ENCODE measurements at places on chromosomes 5 and 9.

DNA sequence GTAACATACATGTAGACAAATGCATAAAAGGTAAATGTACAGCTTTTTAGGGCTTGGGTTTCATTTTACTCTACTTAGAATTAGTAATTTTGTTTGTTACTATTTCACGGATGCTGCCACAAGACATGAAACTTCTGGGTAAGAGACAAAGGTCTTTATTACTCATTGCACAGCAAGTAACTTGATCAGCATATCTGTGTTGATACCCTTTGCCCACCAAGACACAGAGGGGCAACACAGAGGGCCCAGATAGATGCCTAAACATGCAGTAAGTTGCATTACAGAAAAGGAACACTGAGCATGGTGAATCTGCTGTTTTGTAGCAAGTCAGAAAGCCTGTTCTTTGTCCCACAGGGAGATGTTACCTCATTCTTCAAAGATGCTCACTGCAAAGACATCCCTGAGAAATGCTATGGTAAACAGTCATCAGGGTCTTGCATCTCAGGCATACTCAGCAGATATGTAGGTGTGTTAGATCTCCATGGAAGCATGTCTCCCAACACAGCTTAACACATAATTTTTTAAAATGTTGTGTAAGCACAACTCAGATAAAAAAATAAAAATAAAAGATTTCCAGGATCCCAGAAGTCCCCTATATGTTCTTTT, 10.3 kb downstream of the ITGA2 start:
- DNase-seq, result no peak

DNA sequence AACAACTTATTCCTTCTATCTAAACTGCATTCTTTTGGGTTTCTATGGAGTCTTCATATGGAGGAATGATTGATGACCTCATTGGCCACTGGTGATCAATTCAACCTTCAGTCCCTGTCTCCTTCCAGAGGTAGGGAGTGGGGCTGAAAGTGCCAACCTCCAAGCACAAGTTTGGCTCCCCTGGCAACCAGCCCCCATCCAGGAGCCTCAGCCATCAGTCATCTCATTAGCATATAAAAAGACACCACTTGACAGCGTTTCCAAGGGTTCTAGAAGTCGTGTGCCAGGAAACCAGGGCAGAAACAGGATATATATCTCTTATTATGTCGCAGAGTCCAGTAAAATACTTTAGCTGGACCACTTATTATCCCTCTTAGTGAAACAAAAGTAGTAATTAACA, 9.8 kb downstream of the SLC31A2 start:
- no peak for DNase-seq

GRCh38 chr9:93387791-93388190, 63.7 kb upstream of the FAM120A start:
- no peak for DNase-seq

DNA sequence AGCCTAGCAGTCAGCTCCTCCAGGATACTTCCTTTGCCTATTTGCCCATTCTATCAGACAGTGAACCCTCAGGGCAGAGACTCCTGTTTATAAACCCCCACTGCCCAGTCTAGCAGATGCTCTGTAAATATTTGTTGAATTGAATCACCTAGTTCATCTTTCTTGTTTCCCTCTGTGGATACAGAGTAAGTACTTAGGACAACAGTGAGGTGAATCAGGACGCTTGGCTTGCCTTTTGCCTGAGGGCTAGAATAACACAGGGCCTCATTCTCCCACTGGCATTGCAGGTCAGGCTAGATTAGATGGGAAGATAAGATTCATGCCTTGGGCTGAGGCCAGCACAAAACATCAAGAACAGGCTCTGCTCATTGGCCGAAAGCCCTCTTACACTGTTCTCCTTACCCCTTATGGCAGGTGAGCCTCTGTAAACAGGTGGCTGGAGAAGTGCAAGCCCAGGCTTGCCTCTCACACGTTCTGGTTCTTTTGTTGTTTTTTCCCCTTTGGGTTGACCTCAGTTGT, 22.2 kb downstream of the TNFSF8 start:
- no peak for DNase-seq

- no peak for DNase-seq
Observed at GRCh38 chr5:115360046-115360685, 63.7 kb upstream of the CCDC112 start.

GRCh38 chr5:158384535-158385481, 525.9 kb upstream of the CLINT1 start:
- DNase-seq, result no peak

DNA sequence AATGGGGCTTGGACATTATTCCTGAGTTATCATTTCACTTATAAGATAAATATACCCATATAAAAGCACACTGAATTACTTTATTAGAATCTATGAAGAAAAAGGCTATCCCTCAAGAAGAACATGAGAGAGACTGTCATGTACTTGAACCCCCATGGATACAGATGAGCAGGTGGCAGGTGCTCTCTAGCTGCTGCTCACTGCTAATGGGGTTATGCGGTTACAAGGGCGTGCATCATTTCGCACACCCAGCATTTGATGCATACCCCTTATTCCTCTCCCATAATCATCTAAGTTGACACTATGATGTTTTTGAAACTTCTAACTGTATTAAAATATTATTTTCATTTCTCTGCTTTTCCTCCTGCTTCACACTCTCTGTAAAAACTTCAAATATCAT, 16.4 kb downstream of the ITK start:
- no peak for DNase-seq

- DNase-seq, result no peak
Observed at GRCh38 chr5:140044041-140044440, 942 bp upstream of the NRG2 start.

DNA sequence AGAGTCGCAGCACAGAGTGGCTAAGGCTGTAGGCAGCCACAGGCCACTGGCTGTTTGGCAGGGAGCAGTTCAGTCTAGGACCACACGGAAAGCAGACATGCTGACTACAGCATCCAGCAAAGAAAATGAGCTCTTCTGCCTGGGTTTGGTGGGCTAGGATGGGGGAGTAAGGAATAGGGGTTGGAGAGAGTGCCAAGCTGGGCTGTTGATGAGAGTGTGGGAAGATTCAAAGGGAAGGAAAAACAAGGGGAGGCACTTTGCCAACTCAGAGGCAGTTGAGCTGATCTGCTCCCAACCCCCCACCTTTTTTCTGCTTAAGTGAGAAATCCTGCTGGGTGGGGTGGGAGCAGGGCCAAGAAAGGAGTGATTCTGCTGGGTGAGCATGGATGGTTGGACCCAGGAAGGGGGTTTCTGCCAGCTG, 35.9 kb downstream of the SVEP1 start:
- no peak for DNase-seq

DNA sequence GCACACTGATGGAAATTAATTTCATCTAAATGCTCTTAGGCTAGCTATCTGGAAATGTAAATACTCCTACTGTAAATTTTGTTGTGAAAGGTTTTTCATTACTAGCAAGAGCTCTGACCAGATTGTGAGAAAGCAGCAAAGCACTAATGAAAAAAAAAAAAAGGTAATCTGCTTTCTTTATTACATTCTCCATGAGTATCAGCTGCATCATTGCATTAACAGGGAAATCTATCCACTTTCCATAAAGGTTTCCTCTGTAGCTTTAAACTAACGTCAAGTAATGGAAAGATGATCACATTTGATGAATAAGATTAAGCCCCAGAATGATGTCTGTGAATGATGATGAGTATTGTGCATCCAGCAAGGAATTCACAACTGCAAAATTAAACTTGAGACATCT, 790.6 kb upstream of the TYRP1 start:
- no peak for DNase-seq

- no peak for DNase-seq
Observed at GRCh38 chr9:35918780-35919179, 9.5 kb downstream of the SPAAR start.

DNA sequence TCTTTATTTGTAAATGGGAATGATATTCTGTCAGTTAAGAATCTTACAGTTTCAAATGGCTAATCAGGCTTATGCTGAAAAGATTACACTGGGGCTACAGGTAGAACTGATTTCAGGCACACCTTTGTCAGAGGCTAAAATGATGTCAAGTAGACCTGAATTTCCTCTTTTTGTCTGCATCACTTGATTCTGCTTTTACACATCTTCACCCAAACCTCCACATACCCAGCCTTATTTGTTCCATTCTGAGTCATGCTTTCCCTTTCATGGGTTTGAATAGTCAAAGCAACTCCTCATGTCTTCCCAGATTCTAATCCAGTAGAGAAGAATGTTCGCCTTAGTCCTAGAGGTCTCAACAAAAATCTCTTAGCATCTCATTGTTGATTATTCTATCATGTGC, 156.4 kb downstream of the CWC27 start:
- no peak for DNase-seq

DNA sequence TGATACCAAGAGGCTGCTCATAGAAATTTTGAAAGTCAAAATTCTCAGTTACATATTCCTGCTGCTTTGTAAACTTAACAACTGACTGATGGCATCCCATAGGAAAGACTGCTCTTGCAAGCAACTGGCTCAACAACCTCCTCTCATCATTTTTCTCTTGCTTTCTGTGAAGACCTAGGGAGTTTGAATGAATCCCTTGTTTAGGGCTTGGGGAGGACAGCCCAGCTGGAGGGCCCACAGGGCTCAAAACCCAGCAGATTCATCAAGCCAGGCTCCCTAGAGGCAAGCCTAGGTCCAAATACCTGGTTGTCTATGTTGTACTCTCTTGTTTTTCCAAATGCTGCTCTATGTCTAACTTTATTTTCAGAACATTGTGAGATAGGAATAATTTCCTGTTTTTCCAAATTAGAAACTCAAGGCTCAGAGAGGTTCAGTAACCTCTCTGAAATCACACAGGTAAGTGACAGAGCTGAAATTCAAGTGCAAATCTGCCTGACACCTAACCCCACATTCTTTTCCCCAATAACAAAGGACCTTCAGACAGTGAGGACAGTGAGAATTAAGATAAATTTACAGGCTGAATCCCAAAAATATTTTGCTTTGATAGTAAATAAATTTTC, 558.9 kb upstream of the KLF4 start:
- DNase-seq, result no peak

GRCh38 chr5:1322036-1322900, 22.6 kb downstream of the CLPTM1L start:
- DNase-seq, result no peak

- no peak for DNase-seq
Observed at GRCh38 chr9:7921545-7922197, 122.1 kb upstream of the DMAC1 start.

- no peak for DNase-seq
Observed at GRCh38 chr9:137276473-137277328, 825 bp upstream of the TOR4A start.

DNA sequence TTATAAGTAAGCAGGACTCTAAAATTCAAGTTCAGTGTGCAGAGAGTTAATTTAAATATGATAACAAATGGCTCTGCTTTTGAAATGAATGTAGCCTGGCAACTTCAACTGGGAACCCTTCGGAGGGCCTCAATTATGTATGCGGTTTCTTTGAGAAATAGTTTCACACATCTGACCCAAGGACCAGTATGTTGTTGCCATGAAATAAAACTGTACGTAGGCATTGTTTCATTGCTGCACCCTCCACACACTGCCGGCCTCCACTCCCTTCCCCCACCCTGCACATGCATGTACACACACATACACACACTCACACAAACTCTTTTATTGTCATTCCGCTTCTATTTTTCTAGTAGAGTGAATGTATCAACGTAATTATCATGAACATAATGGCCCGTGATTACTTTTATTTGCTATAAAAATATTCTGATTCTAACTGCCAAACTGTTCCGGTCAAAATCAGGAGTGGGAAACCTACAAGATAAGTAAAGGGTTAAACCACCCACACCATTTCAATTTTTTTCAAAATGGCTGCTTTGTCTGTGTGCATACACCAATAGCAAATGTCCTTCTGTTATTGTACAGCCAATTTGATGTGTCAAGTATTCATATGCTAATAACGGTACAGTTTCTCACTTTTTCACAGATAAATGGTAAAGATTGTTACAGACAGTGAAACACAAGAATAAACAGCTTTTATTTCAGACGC, 215.5 kb upstream of the TMEM161B start:
- DNase-seq, result no peak

DNA sequence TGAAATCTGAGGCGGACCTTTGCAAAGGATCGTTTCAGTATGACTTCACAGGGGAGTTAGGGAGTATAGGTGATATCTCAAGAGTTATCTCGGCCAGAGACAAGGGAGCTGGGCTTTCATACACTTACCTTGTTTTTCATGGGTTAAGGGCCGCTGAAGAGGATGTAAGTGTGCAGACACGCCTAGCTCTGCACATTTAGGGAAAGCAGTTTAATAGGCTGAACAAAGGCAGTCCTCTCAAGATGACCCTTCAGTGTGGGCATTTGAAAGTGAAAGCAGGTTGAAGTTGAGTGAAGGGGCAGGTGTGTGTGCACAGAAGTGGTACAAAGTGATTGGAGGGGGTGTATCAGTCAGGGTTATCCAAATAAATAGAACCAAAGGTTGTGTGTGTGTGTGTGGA, 33.1 kb upstream of the PRXL2C start:
- DNase-seq, result no peak

DNA sequence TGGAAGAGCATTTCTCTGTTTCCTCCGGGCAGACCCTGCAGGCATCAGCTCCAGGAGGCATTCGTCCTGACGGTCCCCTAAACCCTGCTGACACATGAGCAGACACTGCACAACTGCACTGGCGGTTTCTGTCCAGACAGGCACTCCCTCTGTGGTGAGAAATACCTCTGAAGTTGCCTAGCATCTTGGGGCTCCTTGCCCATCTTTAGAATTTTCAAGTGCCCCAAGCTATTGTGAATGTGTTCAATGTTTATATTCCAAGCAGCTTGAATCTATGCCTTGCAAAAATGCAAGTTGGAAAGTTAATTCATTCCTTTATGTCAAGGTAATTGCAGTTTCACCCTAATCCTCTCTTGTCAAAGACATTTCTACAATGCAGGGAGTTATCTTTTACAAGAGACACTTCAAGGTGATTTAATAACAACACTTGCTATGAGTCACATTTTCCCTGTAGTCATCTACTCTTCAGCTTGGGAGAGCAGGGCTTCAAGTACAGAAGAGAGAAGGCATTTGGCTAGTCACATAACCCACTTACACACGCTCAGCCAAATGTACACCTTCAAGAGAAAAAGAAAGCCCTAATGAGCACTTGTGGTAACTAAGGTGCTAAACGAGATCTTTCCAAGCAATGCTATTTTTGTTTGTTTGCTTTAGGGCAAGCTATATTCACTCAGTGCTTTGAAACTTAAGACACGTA, 302.5 kb downstream of the MLLT3 start:
- no peak for DNase-seq

DNA sequence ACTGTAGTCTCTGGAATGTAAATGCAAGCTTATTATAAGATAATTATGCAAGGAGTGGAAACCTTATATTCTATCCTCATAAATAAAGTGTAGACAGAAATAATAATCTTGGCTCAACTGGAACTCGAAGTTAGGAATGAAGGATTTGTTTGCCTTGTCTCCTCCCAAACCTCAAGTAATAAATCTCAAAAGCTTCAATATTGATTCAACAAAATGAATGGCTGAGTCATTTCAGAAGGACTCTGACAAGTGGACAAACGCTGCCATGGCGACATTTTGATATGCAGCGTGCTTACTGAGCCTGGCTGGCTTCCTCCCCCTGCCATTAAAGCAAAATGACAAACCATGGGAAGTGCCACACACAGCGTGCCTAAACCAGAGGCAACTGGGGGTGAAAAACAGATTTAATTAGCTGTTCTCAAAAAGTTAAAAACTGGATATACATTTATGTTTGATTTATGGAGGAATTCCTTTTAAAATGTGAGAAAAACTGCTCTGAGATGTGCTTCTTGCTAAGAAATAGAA, 10.5 kb upstream of the ADGRV1 start:
- no peak for DNase-seq

All from activated naive CD4-positive, alpha-beta T cell (primary cell).